A549 treated with RU486 at 1 μM for 4 hours (cell line): ENCODE measurements at places on chromosomes 5 and 9. TPM values are rescaled to one million over a fixed set of nuclear protein-coding genes. Genes with fewer than 3 reads are reported as not detected.

The FABP6 gene
- 0.87 to 1.6 TPM (median 1.5 TPM) in 5 replicates for total RNA-seq

The ASS1 gene
- total RNA-seq, result 15.4 to 18.0 TPM (median 17.2 TPM) in 5 replicates

The PCDHGC4 gene
- total RNA-seq, result not detected in 5 replicates

The RGS7BP gene
- not detected in 5 replicates for total RNA-seq

The ROPN1L gene
- total RNA-seq, result 1.1 to 2.7 TPM (median 2.1 TPM) in 5 replicates

The ZNF883 gene
- 0.74 to 1.1 TPM (median 0.83 TPM) in 5 replicates for total RNA-seq

The CCDC152 gene
- total RNA-seq, result not detected in 5 replicates

The SNCAIP gene
- not detected in 5 replicates for total RNA-seq

The ANKRD18B gene
- 3.2 to 10.0 TPM (median 9.0 TPM) in 5 replicates for total RNA-seq

The PCDHA13 gene
- 0.06 to 0.09 TPM in 2 of 5 replicates, not detected in the others for total RNA-seq

The DBN1 gene
- 49.8 to 80.7 TPM (median 69.2 TPM) in 5 replicates for total RNA-seq

The GNA14 gene
- 0.06 TPM in 1 of 5 replicates, not detected in the others for total RNA-seq

The SPINK9 gene
- total RNA-seq, result not detected in 5 replicates
